ENCODE measurements at places on chromosomes 5 and 9. TPM values are rescaled to one million over a fixed set of nuclear protein-coding genes. Genes with fewer than 3 reads are reported as not detected.

The CYSRT1 gene
- polyA plus RNA-seq = 2.2 TPM

The RNF145 gene
- 36.1 TPM for polyA plus RNA-seq

The PCDH12 gene
- 0.02 TPM for polyA plus RNA-seq

The ALDOB gene
- not detected for polyA plus RNA-seq

The OR1J2 gene
- not detected for polyA plus RNA-seq

The TESK1 gene
- polyA plus RNA-seq = 26.0 TPM

The FGF1 gene
- 5.3 TPM for polyA plus RNA-seq

The ANKRD18A gene
- polyA plus RNA-seq = 0.02 TPM

The TMC1 gene
- not detected for polyA plus RNA-seq

The PHF24 gene
- polyA plus RNA-seq = not detected

The TAF11L5 gene
- not detected for polyA plus RNA-seq

The FOXD4 gene
- 0.34 TPM for polyA plus RNA-seq

The FANCC gene
- polyA plus RNA-seq = 4.5 TPM

The MEIKIN gene
- polyA plus RNA-seq = not detected

The LEAP2 gene
- polyA plus RNA-seq = 0.63 TPM

The PGGT1B gene
- polyA plus RNA-seq = 0.69 TPM

The DBH gene
- 1.2 TPM for polyA plus RNA-seq

The C9orf72 gene
- 6.1 TPM for polyA plus RNA-seq

The MARCHF3 gene
- 32.4 TPM for polyA plus RNA-seq

The ANKRD20A1 gene
- not detected for polyA plus RNA-seq

The CD180 gene
- 0.02 TPM for polyA plus RNA-seq

The NUTM2G gene
- polyA plus RNA-seq = not detected

The SV2C gene
- 0.05 TPM for polyA plus RNA-seq

The PROB1 gene
- polyA plus RNA-seq = 0.44 TPM

The TPD52L3 gene
- polyA plus RNA-seq = not detected

The SPINK6 gene
- polyA plus RNA-seq = not detected

The FREM1 gene
- 0.60 TPM for polyA plus RNA-seq

The COL5A1 gene
- polyA plus RNA-seq = 26.4 TPM

The FSTL4 gene
- polyA plus RNA-seq = not detected

The PRUNE2 gene
- 28.6 TPM for polyA plus RNA-seq

The CDH9 gene
- polyA plus RNA-seq = not detected

The SPATA31D4 gene
- not detected for polyA plus RNA-seq

The ELOVL7 gene
- polyA plus RNA-seq = 0.07 TPM

The ADGRV1 gene
- polyA plus RNA-seq = 0.49 TPM

The OBP2B gene
- not detected for polyA plus RNA-seq

The IFNE gene
- 0.08 TPM for polyA plus RNA-seq

The TRPM3 gene
- not detected for polyA plus RNA-seq

Measured in SK-N-SH (cell line).